ENCODE measurements at places on chromosomes 13 and 19.

DNA sequence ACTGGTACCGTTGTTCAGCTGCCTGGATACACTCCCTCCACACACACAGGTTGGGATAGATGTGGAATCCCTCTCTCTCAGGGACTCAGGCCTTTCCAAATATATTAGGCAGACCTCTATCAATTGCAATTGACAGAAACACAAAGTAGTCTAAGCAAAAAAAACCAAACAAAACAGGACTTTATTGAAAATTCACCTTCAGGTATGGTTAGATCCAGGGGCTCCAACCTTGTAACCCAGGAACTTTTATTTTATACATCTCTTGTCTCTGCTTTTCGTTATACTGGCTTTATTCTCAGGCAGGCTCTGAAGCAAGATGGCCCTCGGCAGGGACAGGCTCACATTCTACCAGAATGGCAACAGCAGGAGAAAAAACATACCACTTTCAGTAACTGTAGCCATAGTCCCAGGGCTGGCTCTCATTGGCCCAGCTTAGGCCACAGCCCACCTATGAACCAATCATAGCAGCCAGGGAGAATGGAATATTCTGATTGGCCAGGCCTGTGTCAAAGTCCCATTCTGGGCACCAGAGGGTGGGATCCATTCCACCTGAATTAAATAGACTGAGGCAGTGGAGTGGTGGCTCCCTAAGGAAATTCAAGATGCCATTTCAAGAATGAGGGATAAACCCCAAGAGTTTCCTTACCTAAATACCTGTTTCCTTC lies 13.1 kb upstream of the CEACAM19 start:
- no peak for DNase-seq

DNA sequence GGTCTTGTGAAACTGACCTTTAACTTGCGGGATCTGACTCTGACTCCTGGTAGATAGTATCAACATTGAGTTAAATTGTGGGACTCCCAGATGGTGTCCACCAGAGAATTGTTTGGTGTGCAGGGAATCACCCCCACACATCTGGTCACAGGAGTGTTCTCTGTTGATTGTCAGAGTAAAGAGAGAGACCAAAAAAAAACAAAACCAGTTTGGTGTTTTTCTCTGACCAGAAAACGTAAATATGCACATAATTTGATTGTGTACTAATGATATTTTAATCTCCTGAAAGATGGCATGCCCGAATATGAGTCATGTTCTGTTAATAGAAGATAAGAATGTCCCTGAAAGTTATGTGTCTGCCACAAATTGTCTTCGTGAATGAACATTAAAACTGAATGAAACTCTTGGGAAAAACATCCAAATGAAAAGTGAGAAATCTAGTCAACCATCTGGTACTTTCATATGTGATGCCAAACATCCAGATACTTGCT lies 118.5 kb upstream of the GPC6 start:
- no peak for DNase-seq

- DNase-seq: no peak
Observed at GRCh38 chr19:29630655-29631054, 24.6 kb downstream of the POP4 start.

- no peak for DNase-seq
Observed at GRCh38 chr13:39462906-39463305, 140.1 kb downstream of the LHFPL6 start.

GRCh38 chr13:48489666-48490065 lies 43.2 kb downstream of the RCBTB2 start:
- no peak for DNase-seq

GRCh38 chr13:108560093-108560492 lies 69.3 kb upstream of the MYO16 start:
- DNase-seq: no peak

- no peak for DNase-seq
Observed at GRCh38 chr19:50667177-50667758, 18.0 kb downstream of the C19orf81 start.

- DNase-seq: no peak
Observed at GRCh38 chr19:33441828-33442227, 68.3 kb downstream of the CEBPG start.

DNA sequence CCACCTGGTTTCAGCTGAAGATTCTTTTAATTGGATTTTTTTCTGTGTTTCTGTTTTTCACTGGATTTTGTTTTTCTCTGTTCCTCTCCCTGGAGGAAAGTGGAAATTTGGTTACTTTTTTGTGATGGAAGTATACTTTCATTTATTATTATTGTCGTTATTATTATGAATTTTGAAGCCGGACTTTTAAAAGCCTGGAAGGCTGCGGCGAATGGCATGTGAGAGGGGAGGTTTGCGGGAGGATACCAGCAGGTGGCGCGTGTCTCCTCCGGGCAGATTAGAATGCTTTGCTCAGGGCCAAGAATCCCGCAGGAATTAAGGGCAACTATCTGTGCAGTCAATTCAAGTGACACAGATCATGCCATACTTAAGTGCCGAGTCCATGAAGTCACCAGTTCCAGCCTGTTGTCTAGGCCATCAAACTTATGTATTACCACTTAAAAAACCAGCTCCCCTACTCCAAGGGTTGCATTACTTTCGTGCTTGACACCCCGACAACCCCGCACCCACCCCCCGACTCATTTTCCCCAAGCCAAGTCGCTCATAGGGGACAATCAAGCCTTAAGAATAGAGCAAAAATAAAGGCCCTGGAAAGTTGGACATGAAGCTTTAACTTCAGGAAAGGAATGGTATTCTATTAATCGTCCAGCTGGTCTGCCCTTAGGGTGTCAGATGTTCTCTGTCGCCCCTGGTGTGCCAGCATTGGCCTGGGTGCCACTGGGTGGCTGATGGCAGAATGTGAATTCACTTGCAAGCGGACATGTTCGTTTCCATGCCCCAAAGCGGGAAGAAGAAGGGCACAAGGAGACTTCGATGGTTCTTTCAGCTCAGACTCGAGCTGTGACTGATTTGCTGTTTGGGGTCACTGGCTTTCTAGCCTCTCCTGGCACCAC lies 1.3 kb upstream of the LRCH1 start:
- DNase-seq: peak; percentile 50

- no peak for DNase-seq
Observed at GRCh38 chr13:112851107-112852038, 117.6 kb upstream of the MCF2L start.

DNA sequence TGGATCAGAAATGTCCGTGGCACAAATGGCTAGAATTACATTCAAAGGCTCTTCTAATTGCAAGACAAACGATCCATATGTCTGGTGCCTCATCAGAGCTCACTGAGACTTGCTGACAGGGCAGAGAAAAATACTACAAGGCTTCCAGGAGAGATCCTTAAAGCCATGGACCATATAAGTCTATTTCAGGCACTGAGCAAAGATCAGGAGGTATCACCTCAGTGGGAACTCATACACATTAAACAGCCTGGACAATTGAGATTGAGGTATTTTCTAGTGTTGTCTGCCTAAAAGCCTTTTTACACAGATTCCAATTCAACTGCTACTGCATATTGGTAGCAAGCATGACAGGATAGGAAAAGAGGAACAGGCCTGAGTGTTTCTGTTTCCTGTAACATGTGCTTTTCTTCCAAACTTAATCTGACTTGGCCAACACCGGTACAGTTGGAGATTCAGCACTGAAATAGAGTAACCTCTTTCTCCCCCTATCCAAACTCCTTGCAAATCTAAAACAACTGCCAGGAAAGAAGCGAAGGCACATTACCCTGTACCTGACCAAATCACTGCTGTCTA lies 65.9 kb downstream of the SERP2 start:
- DNase-seq: no peak

DNA sequence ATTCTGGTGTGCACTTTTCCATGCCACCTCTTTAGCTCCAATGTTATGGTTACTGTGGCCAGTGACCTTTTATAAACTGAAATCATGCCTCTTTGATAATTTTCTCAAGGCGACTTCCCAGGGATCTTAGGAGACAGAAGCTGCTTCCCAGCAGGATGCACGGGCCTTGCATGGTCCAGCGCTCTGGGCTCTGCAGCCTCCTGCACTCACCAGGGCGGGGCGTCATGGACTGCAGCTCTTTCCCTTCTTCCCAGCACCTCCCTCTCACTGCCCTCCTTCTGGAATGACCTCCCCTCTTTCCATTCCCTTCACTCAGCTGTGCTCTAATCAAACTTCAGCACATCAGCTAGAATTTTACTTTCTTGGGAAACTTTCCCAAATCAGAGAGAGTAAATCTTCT lies 318.3 kb downstream of the IRS2 start:
- DNase-seq: no peak

DNA sequence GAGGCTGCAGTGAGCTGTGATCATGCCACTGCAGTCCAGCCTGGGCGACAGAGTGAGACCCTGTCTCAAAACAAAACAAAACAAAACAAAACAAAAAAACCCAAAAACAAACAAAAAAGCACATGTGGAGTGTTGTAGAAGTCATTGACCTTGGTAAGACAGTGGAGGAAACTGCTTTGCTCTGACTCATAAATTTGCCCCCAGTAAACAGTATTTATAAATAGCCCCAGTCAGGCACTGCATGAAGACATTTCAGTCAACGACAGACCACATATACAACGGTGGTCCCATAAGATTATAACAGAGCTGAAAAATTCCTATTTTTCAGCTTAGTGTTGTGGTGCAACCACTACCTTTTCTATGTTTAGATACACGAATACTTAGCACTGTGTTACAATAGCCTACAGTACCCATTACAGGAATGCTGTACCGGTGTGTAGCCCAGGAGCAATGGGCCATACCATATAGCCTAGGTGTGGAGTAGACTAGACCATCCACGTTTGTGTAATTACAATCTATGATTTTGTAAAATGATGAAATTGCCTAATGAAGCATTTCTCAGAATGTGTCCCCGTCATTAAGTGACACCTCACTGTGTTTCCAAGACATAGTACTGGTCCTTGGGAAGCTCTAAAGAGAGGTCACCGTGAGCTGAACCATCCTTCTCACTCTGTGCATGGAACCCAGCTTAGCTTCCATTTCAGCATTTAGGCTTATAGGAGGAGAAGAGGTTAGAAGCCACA lies 1.1 kb downstream of the ARL11 start:
- DNase-seq: no peak

DNA sequence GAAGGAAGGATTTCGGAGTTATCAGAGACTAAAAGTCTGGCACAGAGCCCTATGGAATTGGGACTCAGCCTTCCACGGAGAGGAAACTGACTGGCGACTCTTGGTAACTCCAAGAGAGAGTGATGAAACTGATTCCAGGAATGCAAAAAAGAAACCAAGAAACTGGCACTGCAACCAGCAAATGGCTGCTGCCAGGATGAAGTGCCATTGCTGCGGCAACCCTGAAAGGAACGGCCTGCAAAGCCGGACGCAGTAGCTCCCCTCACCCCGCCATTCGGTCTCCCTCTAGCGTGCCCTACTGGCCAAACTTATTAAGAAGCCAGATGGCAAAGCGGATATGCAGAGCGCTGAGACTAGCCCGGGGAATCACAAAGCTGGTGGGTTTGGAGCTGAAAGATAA lies 236.0 kb downstream of the PCDH9 start:
- peak; percentile 4 for DNase-seq

DNA sequence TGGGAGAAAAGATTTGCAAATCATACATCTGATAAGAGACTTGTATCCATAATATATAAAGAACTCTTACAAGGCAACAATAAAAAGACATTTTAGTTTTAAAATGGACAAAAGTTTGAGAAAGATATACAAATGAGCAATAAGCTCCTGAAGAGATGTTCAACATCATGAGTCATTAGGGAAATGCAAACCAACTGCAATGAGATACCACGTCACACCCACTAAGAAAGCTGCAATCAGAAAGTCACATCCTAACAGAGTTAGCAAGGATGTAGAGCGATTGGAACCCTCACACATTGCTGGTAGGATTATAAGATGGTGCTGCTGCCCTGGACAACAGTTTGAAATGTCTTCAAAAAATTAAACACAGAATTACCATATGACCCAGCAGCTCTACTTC lies 50.3 kb downstream of the GSX1 start:
- DNase-seq: no peak

- DNase-seq: no peak
Observed at GRCh38 chr13:21548577-21548976, 55.4 kb downstream of the MICU2 start.

DNA sequence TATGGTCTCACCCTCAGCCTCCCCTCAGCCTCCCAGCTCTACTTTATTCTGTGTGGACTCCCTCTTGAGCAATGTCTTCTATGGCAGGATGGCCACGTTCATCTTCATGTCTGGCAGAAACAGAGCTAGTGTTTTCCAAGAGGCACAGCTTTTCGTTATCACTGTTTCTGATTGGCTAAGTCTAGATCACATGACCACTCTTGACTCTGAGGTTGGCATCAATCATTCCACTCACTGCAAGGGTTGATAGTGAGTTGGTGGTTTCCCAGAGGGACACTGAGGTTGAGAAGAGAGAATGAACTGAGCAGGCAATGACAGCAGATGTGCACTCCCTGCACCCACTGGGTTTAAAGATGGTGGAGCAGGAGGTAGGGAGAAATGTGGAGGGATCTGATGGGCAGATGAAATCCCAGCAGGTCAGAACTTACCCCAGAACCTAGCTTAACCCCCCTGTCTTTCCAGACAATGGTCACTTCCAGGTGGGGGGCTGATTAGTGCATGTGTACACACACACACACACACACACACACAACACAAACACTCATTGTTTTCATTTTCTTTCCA lies 26.3 kb upstream of the UQCRFS1 start:
- DNase-seq: no peak

GRCh38 chr19:46365561-46365960 lies 18.7 kb downstream of the PPP5C start:
- no peak for DNase-seq

All from stimulated activated CD4-positive, alpha-beta T cell treated with anti-CD3 and anti-CD28 coated beads, Interleukin-1b, Interleukin-23, amount 100 ng/mL, for 48 hours (primary cell).